Right atrium auricular region (tissue), 2 donors: ENCODE measurements at places on chromosomes 11 and 22. TPM values are rescaled to one million over a fixed set of nuclear protein-coding genes. Genes with fewer than 3 reads are reported as not detected.

DNA sequence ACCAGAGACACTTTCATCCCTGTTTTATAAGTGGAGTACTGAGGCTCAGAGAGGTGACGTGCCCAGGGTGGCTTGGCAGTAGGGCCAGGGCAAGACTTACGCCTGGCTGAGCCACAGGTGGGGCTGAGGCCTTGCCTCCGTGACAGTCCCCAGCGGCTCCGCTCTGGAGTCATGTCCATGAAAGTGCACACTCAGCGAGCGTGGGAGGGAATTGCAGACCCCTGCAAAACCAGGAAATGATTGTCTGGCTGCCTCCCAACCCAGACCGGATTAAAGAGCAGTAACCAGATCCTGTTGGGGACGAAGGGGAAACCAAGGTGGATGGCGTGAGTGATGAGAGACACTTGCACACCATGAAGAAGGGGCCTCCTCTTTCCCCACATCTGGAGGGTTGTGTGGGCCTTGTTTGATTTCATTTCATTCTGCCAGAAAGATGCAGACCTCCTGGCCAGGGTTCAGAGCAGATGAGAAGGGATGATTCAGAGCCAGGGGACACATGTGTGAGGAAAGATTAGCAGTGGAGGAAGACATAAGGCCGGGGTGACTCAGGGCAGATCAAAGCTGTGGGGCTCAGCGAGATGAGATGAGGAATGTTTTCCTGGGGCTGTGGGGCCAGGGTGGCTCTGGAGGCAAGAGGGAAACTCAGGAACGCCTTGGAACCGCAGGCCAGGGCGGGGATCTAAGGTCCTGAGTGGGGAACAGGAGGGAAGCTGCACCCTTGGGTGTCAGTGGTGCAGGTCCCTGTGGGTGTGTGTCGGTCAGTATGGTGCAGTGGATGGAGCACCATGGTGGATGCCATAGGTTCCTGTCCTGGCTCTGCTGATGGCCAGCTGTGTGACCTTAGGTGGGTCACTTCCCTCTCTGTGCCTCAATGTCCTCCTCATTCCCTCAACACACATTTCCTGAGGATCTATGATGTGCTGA lies 29.9 kb upstream of the LRRC32 start:
- no peak for DNase-seq

DNA sequence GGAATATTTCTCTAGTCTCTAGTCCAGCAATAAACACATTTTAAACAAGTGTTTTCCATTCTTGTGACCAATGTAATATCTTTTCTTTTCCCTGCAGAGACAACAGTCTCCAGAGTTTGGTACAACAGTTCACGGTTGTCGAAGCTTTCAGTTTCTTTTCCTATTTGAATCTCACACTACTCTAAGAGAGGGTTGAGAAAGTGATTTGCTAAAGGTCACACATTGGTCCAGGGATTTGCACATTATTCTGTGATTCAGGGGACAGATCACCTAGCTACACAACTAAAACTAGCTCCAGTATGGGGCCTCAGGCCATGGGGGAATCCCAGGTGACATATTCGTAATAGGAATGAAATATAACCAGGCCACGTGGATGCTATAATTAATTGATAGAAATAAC lies 132.5 kb downstream of the HIPK3 start:
- DNase-seq: no peak

DNA sequence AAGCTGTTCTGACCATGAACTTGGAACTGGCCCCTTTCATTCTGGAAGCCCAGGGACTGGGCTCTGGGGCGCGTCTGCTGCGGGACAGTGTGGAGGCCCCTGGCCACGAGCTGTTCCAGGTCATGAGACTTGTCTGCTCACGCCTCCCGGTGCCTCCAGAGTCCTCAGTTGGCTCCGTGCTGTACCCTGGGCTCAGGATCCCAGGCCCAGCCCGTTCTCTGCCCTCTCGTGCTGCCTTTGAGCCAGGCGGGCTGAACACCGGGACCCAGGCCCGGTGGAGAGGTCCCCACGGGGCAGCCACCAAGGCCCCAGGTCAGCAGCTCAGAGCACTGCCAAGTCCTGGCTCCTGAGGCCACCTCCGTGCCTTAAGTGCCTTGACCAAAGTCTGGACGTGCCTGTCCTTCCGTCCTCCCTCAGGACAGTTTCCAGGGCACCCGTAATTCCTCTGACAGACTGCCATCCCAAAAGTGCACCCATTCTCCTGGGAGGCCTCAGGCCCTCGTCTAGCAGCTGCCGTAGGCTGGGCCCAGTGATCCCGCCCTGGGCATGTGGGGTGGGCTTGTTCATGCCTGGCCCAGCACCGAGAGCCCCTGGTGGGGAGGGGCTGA lies 36.3 kb upstream of the PPARA start:
- no peak for DNase-seq

DNA sequence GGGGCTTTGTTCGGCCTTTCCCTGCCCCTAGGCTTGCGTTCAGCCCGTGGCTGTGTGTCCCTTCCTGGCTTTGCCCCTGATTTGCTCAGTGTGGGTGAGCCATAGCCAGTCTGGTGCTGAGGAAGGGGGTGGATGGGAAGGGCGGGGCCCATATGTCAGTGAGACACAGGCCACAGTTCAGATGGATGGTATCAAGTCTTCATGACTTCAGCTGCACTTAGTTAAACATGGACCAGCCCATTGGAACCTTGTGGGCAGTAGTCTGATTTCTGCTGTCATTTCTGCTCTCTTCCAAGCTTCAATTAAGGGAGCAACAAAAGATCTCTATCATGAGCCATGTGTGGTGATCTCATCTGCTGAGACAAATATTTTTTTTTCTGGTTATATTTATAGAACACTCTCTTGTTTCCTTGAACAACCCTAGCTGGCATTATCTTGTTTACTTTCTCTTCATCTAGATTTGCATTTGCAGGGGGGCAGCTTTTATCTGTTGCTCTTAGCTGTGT lies 21.6 kb upstream of the PEX26 start:
- DNase-seq: no peak

GVQW3 gene
- total RNA-seq: 0.89 TPM

- no peak for DNase-seq
Measured at GRCh38 chr22:27713461-27713860, 88.1 kb downstream of the MN1 start.

DNA sequence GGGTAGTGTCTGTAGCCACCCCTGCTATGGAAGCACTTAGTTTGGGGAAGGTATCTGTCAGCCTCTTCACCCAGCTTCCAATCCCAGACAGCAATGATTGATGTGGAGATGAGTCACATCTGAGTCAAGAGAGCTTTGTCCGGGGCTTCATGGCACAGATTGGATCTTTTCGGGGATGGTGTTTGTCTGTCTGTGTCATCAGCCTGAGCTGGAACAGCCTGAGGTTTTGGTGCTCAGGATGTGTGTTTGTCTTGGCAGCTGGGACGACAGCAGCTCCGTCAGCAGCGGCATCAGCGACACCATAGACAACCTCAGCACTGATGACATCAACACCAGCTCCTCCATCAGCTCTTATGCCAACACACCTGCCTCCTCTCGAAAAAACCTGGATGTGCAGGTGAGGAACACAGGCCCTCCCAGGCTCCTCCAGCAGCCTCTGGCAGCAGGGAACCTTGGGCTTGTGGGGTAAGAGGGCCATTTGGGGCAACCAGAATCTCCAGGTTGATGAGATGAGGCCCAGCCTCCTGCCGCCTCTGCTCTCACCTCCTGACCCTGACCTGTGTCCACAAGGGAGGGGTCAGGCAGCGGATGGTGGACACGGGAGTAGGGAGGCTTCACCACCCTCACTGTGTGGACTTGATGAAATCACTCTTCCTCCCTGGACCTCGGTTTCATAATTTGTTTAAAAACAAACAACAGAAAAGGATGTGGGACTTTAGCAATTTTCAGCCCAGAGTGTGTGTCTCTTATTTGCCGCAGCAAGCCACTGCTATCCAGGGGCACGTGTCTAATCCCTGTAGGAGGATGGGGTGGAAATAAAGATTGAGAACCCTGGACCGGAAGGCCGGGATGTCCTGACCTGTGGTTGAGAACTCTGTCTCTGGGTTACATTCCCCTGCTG lies 124.3 kb downstream of the DBX1 start:
- no peak for DNase-seq

DNA sequence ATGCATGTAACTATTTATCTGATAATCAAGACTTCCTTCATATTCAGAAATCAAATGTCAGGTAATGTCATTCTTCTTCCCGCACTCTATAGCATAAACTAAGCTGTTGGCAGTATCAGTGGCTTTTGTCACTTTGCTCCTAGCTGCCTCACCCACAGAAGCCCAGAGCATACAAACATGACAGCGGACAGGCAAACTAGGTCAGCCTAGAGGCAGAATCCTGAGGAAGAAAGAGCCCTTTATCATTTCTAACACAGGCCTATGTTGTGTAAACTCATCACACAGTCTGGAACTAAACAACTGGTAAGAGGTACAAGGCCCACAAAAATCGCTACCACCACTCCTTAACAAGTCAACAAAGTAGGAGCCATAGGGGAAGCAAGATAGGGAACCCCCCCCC lies 21.0 kb downstream of the GUCY1A2 start:
- no peak for DNase-seq

DNA sequence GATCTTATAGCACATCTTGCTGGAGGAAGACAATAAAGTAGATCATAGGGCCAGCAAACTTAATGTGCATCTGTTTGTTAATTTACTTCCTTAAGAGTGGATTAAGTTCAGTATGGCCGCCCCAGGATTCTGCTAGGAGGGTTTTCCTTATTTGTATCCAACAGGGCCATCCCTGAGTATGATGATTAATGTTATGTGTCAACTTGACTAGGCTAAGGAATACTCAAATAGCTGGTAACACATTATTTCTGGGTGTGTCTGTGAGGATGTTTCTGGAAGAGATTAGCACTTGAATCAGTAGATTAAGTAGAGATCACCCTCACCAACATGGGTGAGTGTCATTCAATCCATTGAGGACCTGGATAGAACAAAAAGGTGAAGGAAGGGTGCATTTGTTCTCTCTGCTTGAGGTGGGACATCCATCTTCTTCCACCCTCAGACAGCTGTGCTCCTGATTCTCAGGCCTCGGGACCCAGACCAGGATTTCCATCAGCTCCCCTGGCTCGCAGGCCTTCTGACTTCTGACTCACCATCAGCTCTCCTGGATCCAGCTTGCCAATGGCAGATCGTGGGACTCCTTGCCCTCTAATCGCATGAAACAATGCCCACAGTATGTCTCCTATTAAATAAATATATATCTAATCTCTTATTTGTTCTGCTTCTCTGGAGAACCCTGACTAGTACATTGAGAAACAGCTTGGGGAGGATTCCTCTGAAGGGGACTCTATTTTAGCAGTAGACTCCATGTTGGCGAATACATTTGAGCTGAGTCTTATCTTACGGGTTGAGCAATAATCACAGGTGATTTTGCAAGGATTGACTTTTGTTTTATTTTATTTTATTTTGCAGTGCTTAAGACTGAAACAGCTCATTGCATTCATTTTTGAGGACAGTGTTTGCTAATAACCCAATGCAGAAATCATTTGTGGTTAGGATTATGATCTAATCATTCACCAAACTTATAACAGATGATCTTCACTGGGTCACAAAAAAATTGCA lies 9.0 kb upstream of the ZBTB44 start:
- DNase-seq: no peak

AP1B1 gene
- total RNA-seq: 31.4 TPM

OR51B4 gene
- total RNA-seq: not detected

POU2AF2 gene
- total RNA-seq: not detected

SCO2 gene
- 0.94 TPM for total RNA-seq

DNA sequence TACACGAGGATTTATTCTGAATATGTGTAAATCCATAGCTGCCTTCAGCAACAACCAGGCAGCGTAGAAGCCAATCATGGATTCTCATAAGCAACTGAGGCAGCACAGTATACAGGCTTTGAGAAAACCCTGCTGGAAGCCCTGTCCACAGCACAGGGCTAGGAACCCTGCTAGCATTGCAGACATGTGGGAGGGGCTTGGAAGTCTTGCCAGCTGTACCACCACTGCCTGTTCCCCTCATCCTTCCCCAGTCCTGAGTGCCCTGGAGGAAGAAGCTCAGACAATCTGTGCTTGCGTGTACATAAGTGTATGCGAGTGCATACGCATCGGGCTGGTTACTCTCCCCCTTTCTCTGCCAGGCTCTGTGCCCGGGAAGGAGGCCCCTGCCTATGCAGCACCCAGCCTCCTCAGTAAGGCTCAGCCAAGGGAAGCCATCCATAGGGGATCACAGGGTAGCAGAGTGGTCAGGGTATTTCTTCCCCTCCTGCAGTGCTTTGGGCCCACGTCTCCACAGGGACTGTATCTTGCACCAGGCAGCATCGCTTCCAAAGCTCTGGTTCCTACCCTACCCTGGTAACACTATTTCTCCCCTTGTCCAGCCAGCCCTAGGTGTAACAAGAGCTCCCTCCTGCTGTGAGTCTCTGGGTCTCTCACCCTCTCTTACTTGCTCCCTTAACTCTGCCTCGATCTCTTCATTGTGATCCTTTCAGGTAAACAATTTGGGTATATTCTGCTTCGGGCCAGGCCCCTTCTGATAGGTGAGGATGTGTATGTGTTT lies 90.5 kb downstream of the GALNT18 start:
- no peak for DNase-seq

DNA sequence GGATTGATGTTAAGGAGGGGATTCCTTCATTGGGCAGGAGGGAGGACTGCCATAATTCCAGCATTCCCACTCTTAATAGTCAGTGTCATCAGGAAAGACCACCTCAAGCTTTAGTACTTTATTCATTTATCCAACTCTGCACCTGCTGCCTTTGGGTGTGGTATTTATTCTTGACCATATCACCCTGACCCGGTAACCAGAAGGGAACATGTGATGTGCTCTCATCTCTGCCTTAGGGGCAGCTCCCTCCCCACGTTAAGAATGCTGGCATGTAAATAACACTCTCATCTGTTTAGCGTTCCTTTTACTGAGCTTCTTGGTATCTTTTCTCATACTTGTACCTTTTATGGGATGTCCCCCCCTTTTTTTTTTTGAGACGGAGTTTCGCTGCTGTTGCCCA lies 7.7 kb downstream of the CAT start:
- DNase-seq: no peak

PDE2A gene
- total RNA-seq: 34.2 TPM

- DNase-seq: no peak
Measured at GRCh38 chr11:65879617-65880016, at the start of gene CTSW. Gene CTSW, plus strand, starts transcription at chr11:65879837. Its CDS starts 18 bp downstream, at chr11:65879855.

GRCh38 chr11:57544566-57544965 lies 7.2 kb downstream of the SMTNL1 start:
- no peak for DNase-seq

GRCh38 chr11:75767793-75768111 lies 826 bp upstream of the DGAT2 start:
- no peak for DNase-seq

- no peak for DNase-seq
Measured at GRCh38 chr11:131884461-131885073, 514.2 kb downstream of the NTM start.

DNA sequence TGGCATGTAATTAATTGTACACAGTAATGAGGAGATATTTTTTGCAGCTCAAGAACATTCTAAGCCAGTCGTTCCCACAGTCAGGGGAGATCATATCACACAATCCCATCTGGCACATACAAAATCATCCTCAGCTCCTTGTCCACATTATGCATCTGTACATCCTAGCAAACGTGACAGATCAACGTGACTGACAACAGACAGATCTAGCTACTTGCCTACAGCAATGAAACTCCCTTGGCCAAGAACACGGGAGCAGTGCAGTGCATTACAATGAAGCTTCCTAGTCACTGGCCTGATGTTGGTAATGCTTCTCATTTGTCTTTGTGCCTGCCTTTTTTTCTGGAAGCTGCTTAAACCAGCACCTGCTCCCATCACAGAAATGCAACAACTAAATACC lies 24.5 kb upstream of the GUCY1A2 start:
- DNase-seq: no peak

GRCh38 chr11:121587182-121587581 lies 134.4 kb upstream of the SORL1-AS1 start:
- DNase-seq: no peak
